Progenitor cell of endocrine pancreas (in vitro differentiated cells): ENCODE measurements at places on chromosomes 6 and 20.

DNA sequence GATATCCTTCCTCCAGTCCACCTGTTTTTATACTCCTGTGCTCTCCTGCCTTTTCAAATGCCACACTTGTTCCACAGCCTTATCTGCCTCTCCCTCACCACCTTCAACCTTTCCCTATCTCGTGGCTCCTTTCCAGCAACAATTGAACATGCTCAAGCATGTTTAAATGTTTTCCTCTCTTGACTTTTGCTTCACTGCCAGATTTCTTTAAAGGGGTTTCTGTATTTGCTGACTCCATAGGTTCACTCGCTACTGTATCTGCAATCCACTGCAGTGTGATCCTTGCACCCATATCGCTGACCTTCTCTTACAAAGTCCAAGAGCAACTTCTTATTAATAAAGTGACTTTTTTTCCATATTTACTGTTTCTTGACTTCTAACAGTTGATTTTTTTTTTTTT is 11.2 kb upstream of the GMNN start:
- DNase-seq, result no peak

DNA sequence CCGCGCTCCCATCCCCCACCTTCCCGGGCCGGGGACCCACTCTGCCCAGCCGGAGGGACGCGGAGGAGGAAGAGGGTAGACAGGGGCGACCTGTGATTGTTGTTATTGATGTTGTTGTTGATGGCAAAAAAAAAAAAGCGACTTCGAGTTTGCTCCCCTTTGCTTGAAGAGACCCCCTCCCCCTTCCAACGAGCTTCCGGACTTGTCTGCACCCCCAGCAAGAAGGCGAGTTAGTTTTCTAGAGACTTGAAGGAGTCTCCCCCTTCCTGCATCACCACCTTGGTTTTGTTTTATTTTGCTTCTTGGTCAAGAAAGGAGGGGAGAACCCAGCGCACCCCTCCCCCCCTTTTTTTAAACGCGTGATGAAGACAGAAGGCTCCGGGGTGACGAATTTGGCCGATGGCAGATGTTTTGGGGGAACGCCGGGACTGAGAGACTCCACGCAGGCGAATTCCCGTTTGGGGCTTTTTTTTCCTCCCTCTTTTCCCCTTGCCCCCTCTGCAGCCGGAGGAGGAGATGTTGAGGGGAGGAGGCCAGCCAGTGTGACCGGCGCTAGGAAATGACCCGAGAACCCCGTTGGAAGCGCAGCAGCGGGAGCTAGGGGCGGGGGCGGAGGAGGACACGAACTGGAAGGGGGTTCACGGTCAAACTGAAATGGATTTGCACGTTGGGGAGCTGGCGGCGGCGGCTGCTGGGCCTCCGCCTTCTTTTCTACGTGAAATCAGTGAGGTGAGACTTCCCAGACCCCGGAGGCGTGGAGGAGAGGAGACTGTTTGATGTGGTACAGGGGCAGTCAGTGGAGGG is 2.8 kb downstream of the SOX4 start:
- DNase-seq, result no peak

DNA sequence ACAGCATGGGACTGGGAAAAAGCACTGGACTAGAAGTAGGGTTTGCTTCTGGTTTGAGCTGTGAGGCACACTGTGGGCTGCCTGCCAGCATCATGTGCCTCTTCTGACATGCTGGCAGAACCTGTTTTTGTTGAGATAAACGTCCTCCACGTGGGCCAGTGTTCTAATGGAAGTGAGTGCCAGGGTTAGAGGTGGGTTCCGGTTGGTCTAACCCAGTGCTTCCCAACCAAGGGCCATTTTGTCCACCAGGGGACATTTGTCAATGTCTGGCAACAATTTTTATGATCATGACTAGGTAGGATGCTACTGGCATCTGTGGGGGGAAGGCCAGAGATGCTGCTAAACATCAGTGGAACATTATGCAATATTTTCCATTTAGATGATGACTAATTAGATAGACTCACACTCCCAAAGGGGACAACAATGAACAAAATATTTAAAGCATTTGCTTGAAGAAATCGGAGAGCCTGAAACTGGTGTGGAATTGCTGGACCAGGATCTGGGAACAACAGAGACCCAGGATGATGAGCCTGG is 7.8 kb upstream of the APMAP start:
- no peak for DNase-seq

- no peak for DNase-seq
Measured at GRCh38 chr6:114042267-114043016, 71.5 kb upstream of the HDAC2 start.

DNA sequence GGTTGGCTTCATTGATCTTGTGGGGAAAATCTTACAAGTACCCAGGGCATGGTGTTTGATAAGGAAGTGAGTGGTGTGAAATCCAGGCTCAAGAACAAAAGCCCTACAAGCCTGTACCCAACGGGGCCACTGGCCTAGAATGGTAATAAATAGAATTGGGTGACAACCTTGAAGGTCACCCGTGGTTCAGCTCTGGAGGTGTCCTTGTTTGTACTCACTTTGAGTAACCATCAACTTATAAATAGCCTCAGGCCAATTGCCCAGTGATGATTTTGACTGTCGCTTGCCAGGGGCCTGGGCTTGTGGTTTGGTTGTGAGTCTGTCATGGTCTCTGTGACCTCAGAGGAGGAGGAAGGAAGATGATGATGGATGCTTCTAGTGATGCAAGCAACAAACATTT is 87.8 kb downstream of the PHACTR3 start:
- DNase-seq, result no peak

DNA sequence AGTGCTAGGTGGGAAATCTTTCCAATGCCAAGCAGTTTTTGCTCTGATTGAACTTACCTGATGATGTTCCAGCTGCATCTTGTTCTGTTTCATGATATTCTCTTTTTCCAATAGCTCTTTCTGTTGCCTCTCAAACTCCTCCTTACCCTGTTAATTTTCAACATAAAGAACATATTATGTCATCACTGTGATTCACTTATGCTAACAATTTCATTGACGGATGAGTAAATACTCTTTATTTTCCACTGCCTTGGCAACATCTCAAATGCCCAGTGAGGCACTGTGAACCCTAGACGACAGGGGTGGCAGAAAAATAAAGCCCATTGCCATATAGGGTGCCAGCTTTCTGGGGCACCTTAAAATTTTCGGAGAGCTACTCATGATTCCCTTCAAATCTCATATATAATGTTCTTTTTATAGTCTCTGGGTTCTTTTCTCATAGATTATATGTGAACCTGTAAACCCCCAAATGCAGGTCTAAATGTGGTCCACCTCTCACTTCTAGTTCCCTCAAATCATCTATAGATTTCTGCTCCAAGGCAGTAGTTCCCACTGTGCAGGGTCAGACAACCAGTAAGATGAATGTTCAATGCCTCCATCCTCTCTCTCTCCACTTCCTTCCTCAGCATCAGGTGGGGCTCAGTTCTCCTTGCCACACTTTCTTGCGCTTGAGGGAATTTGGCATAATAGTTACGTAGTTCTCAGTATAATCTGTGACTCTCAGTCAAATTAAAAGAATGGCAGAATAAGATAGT is 44.1 kb downstream of the NEDD9 start:
- DNase-seq, result no peak

GRCh38 chr6:129672341-129672682 is 37.7 kb downstream of the ARHGAP18 start:
- DNase-seq, result no peak

DNA sequence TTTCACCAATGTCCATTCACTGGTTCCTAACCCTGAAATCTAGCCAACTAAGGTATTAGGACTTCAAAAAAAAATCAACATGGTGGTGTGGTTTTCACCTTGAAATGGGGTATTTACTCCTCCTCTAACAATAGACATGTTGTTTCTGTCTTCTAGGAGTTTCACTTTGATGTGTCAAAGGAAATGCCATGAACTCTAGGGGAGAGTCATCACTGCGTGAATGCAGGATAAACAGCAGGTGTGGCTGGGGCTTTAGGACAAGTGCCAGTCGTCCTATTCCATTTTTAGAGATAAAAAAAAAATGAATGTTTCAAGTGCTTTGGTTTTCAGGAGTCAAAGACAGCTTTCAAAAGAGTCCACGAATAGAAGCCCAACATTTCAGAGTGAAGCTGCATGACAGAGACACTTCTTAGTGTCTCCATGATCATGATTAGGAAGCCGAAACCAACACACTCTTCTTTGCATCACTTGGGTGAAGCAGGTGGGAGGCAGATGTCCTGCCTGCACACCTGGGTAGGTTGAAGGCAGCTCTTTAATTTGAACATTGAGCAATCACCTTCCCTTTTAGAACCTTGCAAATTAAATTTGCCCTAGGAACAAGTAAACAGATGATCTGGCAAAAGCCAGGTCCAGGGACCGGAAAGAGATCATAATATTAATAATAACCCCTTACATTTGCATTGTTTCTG is 328.5 kb upstream of the PRDM1 start:
- no peak for DNase-seq

DNA sequence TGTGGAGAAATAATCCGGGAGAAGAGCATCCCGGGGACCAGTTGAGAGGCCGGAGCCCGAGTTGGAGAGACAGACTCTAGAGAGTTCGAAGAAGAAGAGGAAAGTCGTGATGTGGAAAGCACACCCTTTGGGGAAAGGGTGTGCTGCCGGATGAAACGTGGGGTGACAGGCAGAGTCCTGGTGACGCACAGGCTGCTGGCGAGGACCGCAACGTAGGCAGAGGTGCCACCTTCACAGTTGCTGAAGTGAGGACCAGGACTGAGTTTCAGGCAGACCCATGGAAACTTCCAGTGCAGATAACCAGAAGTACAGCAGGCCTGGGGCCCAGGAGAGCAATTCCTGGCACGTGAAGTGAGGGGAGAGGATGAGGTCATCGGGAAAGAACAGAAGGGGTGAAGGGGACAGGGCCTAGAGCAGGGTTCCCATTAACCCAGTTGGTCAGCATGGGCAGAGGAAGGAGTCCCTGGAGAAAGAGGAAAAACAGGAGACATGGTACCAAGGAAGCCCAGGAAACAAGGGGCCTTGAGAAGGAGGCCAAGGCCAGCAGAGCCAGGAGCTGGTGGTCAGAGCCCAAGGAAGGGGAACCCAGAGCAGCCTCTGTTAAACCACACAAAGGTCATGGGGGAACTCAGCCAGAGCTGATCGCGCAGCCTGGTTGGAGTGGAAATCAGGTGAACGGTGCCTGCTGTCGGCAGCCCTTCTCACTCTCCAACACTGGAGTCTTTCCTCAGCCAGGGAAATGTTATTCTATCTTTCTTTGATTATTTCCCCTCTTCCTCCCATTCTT is 84.1 kb downstream of the PRND start:
- no peak for DNase-seq

- no peak for DNase-seq
Measured at GRCh38 chr6:135831016-135831415, 20.5 kb upstream of the PDE7B start.

- no peak for DNase-seq
Measured at GRCh38 chr6:90811596-90812226, 224.8 kb upstream of the MAP3K7 start.

DNA sequence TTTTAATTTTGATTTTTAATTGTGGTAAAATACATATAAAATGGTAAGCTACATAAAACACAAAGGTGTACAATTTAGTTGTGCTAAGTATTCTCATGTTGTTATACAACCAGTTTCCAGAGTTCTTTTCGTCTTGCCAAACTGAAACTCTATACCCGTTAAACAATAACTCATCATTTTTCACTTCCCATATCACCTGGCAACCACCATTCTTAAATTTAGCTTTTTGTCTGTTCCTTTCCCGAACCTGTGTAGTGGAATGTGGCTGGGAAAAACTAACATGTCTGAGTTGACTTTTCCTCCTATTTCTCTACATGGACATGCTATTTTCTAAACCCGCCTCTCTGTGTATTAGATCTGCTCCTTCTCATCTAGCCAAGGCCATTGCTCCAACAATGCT is 27.6 kb downstream of the RPRD1B start:
- no peak for DNase-seq

DNA sequence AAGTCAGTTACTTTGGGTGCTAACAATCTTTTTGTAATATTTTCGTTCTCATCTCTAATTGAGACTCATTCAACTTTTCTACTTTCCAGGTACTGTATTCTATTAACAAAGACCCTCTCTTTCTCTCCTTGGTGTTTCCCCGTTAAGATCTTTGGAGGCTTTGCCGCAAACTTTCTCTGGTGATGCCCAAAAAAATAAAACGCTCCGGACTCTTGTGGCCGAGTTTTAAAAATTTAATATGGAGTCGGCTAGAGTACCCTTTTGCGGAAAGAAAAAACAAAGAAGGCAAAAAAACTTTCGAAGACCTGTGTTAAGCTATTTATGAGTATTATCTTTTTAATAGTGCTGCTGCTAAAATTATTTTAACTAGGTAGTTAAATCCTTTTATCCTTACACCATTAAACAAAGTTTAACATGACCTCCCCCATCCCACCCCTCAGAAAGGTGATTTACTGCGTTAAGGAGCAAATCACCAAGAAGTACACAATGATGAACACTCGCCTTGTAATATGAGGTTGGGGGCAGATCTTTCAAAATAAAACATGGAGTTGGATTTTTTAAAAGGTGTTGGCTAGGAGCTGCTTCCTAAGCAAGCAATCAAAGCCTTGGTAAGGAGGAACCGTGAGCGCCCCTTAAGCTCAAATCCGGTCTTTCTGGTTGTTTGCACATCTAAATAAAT is 10.0 kb downstream of the SIM1 start:
- DNase-seq, result no peak

DNA sequence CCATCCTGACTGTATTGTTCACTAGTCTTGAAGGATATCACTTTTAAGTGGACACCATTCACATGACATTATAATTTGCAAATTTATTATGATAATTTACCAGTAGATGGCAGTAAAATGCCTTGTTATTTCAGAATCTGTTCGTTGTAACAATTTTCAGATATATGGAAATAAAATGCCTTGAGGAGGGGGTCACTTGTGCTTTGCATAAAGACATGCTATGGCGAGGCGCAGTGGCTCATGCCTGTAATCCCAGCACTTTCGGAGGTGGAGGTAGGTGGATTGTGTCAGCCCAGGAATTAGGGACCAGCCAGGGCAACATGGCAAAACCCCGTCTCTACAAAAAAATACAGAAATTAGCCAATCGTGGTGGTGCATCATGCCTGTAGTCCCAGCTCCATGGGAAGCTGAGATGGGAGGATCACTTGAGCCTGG is 9.0 kb upstream of the NCOA6 start:
- DNase-seq, result no peak

DNA sequence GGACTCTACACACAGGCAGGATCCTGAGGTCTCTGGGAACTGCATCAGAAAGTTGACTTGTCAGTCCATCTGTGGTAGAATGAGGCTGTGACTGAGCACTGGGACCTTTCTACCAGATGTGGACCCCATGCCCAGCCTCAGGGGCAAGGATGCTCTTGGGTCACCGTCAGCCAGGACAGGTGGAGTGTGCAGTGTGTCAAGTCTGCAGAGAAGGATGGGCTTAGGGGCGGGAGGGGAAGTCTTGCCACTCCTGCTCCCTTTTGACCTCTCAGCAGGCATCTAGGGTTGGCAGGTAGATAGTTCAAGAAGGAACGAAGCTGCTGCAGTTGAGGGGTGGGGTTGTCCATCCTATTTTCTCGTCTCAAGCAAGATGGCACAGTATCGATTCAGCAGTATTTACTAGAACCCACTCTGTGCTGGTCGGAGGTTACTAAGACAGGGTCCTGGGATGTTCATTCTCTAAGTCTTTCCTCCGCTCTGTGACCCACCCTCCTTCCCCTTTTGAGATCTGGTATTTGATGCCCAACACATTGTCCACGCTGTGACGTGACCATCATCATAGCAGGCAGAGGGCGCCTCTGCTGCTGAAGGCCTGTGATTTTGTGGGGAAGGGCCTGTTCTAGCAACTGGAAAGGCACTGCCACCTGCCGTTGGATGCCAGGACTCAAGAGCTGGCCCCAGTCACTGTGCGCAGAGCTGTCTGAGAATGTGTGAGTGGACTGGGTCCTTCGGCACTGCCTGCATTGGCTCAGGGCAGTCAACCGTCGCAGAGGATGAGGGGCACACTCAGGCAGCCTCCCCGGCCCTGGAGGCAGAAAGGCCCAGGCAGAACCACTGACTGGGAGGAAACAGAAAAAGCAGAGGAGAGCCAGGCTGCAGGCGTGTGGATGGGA is 23.2 kb downstream of the RBCK1 start:
- DNase-seq, result peak; percentile 36
